ENCODE measurements at places on chromosomes 2 and 18.

DNA sequence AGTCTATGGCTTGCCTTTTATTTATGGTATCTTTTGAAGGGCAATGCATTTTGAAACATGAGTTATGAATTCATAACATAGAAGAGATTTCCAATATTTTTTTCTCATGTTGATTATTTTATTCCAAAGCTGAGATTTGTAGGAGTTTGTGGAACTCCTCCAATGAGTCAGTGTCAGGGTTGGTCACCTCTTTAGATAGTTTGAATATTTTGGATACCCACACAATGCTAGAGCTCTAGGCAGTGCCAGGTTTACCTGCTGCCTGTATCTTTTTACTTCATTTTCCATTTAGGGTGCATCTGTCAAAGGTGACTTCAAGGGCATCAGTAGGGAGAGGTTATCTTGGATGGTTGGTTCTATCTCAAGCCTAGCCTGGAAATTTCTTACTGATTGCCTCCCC lies 152.7 kb downstream of the CERS6 start:
- DNase-seq = no peak

DNA sequence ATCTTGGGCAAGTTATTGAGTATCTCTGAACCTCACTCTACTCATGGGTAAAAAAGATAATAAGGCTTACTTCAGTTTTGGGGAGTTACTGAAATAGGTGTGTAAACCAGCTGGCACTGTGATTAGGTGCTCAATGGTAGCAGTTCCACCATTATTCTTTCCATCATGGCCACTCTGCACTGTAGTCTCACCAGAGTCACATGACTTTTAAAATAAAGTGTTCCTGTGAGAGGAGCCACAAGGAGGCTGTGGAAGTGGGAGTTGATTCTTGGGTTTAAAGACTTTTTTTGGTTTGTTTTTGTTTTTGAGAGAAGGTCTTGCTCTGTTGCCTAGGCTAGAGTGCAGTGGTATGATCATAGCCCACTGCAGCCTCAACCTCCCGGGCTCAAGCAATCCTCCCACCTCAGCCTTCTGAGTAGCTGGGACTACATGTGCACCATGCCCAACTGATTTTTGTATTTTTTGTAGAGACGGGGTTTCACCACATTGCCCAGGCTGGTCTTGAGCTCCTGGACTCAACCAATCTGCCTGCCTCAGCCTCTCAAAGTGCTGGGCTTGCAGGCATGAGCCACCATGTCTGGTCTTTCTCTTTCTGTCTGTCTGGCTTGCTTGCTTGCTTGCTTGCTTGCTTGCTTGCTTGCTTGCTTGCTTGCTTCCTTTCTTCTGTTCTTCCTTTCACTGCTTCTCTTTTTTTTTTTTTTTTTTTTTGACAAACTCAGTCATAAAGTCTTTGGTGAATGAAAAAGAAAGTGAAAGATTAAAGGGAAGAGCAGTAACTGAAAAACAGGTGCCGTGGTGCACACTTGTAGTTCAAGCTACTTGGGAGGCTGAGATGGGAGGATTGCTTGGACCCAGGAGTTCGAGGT lies 21.2 kb upstream of the ACVR1 start:
- DNase-seq = no peak

DNA sequence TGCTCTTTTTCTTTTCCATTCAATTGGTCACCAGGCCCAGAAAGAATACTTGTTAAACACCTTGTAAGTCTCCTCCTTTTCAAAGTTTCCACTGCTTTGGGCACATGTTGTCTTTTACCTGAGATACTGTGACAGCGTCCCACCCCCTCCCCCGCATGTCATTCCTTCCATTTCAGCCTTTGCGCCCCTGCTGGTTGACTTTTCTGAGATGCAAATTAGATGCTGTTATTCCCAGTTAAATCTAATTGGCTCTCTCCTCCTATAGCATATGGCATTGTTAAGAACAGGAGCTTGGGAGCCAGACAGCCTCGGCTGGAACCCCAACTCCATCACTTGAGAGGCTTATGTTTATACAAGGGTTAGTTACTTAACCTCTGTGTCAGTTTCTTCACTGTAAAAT lies 80.3 kb upstream of the GAREM1 start:
- DNase-seq = no peak

DNA sequence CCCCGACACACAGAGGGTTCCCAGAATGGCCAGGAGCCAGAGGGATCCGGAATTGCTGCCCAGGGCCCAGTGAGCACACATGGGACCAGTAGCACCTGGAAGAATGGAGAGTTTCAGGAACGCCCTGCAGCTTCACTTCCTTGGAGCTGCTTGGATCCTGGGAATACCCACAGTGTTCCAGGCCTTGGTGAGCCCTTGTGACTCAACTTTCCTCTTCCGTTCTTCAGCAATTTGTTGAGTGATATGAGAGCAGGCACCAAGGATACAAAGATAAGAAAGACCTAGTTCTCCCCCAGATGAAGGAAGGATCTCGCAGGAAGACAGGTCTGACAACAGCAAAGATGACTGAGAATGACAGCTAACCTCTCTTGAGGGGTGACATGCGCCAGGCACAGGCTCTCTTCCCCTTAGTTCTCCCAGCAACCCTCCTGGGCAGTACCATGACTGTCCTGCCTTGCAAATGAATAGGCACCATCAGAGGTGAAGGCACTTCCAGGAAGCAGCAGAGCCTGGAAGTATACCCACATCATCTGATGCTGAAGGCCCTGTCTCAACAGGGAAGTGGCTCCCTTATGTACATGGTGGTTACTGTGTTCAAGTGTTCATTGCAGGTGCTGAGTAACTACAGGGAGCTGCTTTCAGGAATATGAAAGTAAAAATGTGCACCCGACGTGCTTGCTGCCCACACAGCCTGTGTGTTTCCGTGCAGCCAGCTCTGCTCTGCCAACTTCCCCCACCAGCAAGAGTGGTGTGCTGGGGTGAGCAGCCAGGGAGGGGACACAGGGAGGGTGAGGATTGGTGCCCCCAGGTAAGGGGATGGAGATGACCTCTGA lies 116.2 kb downstream of the STPG4 start:
- no peak for DNase-seq

- no peak for DNase-seq
Observed at GRCh38 chr2:75491129-75491753, 69.5 kb downstream of the EVA1A start.

DNA sequence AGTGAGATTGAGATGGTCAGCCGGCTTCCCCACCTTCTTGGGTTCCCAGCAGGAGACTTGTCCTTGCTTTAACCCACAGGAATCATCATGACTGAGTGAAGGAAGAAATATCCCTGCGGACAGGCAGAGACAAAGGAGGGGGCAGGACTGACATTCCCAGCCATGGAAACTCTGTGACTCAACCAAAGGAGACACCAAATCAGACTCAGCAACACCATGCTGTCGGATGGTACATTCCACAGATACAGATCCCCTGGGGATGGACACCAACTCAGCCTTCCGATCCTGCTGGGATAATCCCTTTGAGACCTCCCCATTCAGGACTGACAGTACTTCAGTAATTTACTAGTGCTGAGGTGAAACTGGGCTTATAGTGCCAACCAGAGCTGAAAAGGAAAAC lies 518.3 kb downstream of the XIRP2 start:
- DNase-seq = no peak

- no peak for DNase-seq
Observed at GRCh38 chr2:42048299-42049220, 739 bp downstream of the PKDCC start.

GRCh38 chr18:32284284-32284683 lies 94.4 kb downstream of the MEP1B start:
- DNase-seq = no peak

- DNase-seq = no peak
Observed at GRCh38 chr2:189221811-189222467, 42.4 kb upstream of the COL5A2 start.

- DNase-seq = no peak
Observed at GRCh38 chr2:109046925-109047508, 58.0 kb upstream of the EDAR start.

DNA sequence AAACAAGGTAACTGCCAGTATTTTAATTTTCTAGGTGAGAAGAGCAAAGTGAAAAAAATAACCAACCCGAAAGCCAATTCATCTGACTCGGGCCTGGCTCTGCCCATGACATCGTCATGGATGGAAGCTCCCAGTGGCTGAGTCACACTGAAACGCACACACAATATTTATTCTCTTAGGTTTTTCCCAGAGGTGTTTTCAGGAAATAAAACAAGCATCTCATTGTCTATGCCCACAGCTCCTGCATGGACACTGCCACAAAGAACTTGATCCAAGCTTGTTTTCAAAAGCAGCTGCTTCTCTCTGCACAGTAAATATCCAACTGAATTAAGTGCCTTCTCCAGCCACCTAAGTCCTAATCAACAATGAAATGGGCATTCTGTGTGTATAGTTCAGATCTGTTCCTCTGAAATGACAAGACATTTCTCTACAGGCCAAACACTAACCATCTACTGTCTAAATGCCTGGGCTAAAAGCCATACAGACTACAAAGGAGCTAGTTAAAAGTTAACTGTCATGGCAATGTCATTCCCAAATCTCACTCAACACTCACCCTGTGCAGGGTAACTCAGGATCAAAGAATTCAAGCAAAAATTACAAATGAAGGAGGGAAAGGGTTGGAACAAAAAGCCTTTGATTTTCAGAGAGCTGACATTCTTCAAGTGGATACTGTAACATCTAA lies 62.9 kb downstream of the RPL31 start:
- DNase-seq = peak; percentile 27

Measured in NCI-H510A (cell line).